ENCODE measurements at places on chromosomes 11 and 22. TPM values are rescaled to one million over a fixed set of nuclear protein-coding genes. Genes with fewer than 3 reads are reported as not detected.

MMP10 gene
- not detected for polyA plus RNA-seq

OR8G1 gene
- not detected for polyA plus RNA-seq

JAML gene
- polyA plus RNA-seq: 5.9 TPM

OR5L1 gene
- not detected for polyA plus RNA-seq

CASP5 gene
- polyA plus RNA-seq: 0.45 TPM

CD6 gene
- 8.6 TPM for polyA plus RNA-seq

HPS5 gene
- polyA plus RNA-seq: 25.9 TPM

ASPHD2 gene
- polyA plus RNA-seq: 5.7 TPM

MRGPRX3 gene
- not detected for polyA plus RNA-seq

TMPRSS5 gene
- not detected for polyA plus RNA-seq
